ENCODE measurements at places on chromosomes 11 and 22.

DNA sequence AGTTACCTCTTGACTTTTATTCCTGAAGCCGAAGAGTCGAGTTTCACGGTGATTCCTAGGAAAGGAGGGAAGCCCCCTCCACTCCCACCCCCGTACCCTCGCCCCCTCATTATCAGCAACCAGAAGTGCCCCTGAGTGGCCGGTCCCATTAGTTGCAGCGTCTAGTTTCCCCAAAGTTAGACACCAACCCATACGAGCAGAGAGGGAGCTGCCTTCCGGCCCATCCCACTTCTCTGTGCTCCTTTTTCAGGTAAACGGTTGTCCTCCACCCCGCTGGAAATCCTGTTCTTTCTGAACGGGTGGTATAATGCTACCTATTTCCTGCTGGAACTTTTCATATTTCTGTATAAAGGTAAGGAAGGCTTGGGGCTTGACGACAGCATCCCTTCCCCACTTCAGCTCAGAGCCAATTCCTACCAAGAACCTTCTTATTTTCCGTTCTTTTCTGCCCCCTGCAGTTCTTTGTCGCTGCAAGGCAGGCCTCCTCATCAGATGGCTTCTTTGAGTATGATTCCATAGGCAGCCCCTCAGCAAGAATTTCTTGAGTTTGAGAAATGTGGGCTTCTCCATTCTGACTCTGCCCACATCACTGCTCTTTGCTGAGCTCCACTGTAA lies 701 bp downstream of the TMEM216 start:
- no peak for DNase-seq

GRCh38 chr22:32536352-32536751 lies 61.7 kb downstream of the FBXO7 start:
- DNase-seq: no peak

- DNase-seq: peak; percentile 47
Observed at GRCh38 chr22:41557401-41558240, 3.2 kb upstream of the CSDC2 start.

DNA sequence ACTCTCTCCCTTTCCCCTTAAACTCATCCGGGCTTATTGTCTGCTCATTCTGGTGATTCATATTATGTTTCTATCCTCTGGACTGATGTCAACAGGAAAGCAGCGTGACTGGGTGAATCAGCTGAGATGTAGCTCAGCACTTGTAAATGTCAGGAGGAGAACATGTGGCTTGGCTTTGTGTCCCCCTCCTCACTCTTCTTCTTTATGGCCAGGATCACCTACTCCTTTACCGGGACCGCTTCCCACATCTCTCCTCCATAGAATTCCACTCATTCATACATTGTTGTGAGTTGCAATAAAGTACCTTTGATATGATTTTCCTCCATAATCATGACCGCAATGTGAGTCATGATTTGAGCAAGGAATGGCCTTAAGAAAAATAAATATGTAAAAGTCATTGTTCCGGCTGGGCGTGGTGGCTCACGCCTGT lies 15.8 kb upstream of the SYN3 start:
- DNase-seq: no peak

- DNase-seq: no peak
Observed at GRCh38 chr11:34356576-34356912, 1.3 kb downstream of the ABTB2 start.

- DNase-seq: peak; percentile 61
Observed at GRCh38 chr22:43185860-43186261, 1.1 kb downstream of the TTLL12 start.

DNA sequence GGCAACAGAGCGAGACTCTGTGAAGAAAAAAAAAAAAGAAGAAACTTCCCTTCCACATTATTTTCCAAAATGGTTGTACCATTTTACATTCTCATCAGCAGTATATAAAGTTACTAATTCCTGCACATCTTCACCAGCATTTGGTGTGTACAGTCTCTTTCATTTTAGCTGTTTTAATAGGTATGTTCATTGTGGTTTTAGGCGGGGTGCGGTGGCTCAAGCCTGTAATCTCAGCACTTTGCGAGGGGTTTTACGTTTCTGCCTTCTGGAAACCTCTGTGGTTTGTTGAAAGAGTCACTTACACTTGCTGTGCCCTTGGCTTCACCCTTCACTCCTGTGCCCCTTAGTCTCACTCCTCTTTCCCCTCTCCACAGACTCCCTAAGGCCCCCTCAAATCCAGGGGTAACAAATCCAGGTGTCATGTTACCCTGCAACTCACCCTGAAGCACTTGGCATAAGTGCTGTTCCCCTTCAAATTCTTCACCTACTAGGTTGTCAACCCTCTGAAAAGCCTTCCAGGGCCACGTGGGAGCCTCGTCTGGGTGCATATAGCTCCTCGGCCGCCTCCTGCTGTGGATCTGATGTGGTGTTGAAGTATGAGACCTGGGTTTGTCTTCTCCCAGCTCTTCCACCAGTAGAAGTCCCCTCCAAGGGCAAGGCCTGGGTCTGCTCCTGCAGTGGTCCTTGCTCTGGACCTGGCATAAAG lies 20.8 kb downstream of the TOB2 start:
- no peak for DNase-seq

DNA sequence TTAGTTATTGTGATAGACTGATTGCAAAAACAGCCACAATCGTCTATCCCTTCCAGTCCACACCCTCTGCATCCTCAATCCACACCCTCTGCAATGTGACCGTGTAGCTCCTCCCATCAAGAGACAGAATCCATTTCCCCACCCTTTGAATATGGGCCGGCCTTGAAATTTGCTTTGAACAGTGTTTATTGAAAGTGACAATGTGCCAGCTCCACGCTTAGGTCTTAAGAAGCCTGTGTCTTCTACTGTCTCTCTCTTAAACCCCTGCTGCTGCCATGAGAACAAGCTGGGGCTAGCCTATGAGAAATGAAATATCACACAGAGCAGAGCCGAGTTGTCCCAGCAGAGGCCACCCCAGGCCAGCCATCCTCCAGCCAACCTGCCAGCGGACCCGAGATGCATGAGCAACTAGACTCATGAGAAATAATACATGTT lies 22.3 kb upstream of the MICAL2 start:
- DNase-seq: peak; percentile 13
